K562 (cell line): ENCODE measurements at places on chromosomes 2 and 18. TPM values are rescaled to one million over a fixed set of nuclear protein-coding genes. Genes with fewer than 3 reads are reported as not detected.

DNA sequence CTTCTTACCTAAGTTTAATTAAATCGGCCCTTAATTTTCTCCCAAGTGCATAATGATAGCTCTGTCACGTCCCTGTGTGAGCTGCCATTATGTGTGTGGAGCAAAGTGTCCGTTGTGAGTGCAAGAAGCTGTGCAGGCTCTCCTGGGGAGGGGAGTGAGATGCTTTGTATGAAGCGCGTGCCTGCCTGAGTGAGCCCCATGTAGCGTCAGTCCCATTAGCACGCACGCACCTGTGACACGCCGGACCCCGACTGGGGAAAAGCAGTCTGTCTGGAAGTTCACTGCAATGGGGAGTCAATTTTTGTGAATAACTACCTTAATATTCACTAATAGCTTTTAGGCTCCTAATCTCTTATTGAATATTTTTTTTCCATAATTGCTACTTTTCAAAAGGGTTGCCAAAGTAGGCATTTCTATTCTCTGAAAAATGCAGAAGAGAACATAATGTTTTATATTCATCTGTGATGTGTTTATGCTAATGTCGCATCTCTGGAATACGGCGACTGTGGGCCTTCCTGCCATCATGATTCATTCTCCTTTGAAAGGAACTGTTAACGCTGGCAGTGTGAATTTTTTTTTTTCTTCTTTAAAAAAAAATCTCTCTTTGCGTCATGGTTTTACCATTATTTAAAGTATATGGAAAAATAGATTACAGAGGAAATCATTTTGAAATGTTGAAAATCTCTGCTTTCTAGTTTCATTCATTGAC, 157.7 kb downstream of the COL4A4 start:
- DNase-seq, result no peak

DNA sequence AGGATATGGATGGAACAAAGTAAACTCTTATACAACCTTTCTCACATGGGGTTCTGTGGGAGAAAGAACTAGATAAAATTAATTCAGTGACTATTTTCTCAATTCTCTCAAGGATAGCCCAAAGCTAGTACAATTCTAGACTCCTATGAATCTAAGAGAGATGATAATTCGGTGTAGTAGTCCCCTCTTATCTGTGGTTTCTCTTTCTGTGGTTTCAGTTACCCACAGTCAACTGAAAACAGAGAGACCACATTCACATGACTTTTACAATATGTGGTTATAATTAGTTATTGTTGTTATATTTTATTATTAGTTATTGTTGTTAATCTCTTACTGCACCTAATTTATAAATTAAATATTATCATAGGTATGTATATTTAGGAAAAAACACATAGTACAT, 53.5 kb upstream of the C2orf15 start:
- DNase-seq, result no peak

DNA sequence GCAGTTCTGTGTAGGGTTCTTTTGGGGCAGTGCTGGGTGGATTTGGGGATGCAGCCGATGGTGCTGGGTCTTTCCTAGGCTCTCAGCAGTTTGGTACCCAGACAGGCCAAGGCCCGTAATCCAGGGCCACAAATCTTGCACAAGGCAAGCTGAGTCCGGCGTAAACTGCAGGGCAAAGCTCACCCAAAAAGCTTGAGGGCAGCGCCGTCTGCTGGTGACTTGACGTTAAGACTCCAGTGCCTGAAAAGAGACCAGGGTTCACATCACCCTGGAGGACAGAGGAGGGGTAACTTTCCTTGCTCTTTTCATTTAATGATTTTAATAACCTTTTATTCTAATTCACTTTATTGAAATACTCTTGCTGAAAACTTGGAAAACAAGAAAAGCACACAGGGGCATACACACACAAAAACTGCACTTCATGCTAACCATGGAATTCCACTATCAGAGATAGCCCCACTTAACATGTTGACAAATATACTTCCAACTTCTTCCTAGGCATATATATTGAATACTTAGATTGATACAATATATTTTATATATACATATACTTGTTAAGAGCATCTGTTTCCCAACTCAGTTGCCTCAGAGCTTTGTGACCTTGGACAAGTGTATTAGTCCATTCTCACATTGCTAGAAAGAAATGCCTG, 38.9 kb downstream of the CNGA3 start:
- DNase-seq, result peak; percentile 76

DNA sequence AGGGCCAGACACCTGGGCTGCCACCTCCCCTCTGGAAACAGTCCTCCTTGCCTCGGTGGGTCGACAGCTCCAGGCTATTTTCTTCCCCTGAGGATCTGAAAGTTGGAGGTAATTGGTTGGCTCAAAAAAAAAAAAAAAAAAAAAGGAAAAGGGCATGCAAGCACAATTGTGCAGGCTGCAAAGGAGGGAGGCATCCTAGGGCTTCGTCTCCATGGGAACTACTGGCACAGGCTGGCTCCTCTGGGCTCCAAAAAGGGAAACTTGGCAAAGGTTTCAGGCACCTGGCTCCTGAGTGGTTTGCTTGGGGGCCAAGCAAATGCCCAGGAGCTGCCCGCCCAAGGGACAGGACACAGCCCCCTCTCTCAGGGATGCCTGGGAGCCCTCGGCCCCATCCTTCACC, 1.1 kb upstream of the KCNIP3 start:
- no peak for DNase-seq

GRCh38 chr2:209976698-209977385, 25.6 kb upstream of the RPE start:
- DNase-seq, result no peak

DNA sequence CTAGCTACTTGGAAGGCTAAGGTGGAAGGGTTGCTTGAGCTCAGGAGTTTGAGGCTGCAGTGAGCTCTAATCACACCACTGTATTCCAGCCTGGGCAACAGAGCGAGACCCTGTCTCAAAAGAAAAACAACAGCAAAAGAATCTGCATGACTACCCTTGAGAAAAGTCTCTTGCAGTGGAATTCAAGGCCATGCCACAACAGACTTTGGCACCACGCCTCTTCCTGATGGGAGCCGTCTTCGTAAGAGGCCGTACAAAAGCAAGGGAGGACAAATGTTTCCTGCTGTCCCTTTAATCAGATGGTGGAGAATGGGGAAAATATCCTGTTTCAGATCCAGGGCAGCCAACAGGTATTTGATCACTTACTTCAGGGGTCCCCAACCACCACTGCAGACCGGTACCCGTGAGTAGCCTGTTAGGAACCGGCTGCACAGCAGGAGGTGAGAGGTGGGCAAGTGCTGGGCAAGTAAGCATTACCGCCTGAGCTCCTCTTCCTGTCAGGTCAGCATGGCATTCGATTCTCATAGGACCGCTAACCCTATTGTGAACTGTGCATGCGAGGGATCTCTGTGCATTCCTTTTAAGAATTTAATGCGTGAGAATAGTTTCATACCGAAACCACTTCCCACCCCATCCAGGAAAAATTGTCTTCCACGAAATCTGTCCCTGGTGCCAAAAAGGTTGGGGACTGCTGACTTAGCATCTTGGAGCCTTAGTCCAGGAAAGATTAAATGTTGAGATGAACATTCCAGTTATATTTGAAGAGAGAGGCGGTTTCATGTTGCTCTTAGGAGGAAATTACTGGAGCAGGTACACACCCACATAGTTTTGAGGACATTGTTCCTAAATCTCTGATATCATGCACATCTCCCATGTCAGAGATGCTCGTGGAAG, 94.4 kb upstream of the XPO1 start:
- no peak for DNase-seq

DNA sequence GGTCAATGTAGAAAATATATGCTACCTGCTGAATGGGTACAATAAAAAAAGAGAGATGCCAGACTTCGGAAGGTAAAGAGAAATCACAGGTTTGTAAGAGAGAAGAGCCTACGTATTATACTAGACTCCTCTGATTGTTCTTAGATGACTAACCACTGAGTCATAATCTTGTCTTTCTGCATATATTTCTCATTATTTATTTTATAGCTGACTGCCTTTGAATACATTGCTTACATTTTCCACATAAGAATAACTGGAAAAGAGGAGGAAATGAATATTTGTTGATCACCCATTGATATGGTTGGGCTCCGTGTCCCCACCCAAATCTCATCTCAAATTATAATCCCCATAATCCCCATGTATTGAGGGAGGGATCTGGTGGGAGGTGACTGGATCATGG, 90.3 kb upstream of the RAB27B start:
- no peak for DNase-seq

DNA sequence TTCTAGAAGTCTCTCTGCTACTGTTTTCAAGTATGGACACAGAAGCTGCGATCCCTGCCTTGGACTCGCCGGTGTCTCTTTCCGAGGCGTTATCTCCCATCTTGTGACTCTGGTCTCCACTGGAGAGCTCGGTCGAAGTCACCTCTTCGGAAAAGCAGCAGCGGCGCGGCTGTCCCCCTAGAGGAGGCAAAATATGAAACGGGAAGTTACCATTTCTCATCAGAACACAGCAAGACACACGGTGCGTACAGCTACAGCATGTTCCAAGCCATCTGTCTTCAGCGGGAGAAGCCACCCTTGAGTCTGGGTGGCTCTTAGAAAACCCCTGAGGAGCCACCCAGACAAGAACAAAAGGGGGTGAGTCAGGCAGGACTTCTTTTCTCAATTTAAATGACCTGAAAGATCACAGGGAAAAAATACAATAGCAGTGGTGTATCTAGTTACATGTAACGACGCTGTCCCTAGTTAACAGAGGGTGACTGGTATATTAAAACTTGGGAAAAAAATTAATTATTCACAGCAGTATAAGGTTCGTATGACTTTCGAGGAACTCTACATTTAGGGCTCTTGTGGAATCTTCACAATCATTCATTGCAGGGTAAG, 114.8 kb downstream of the ZNF516 start:
- DNase-seq, result no peak

GRCh38 chr2:221514305-221515040, 57.6 kb downstream of the EPHA4 start:
- no peak for DNase-seq

DNA sequence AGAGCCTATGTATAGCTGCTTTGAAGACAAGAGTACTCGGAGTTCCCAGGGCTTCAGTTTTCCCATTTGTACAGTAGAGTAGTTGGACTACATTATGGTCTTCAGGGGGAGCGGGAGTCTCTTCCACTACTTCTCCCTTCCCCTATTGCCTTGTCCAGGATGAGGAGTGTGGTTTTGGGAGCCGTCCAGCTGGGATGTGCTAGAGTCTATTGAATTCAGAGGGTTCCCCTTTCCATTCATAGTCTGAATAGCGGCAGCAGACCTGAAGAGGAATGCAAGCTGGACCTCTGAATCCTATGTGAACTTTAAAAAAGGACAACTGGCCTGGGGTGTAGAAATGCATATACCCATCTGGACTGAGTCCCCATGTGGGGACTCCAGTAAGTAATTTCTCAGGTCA, 43.5 kb upstream of the EPG5 start:
- no peak for DNase-seq

GRCh38 chr18:47263430-47264307, 12.2 kb upstream of the SKOR2 start:
- peak; percentile 12 for DNase-seq

GRCh38 chr2:108910011-108910431, 79.0 kb downstream of the EDAR start:
- no peak for DNase-seq

- peak; percentile 52 for DNase-seq
These were observed 3.4 kb upstream of the DUSP2 start for GRCh38 chr2:96148410-96149217.

The ASB18 gene
- not detected in 2 replicates for total RNA-seq

The HS1BP3 gene
- 7.4 and 7.5 TPM in 2 replicates for total RNA-seq

The FAM110C gene
- 0.04 TPM in 1 of 2 replicates, not detected in the other for total RNA-seq

The HOXD9 gene
- total RNA-seq, result not detected in 2 replicates

The CDH2 gene
- 0.04 and 0.09 TPM in 2 replicates for total RNA-seq

The GAD1 gene
- total RNA-seq, result 14.5 and 15.7 TPM in 2 replicates

The ST3GAL5 gene
- 4.0 and 4.2 TPM in 2 replicates for total RNA-seq
